ENCODE measurements at places on chromosomes 6 and 20.

DNA sequence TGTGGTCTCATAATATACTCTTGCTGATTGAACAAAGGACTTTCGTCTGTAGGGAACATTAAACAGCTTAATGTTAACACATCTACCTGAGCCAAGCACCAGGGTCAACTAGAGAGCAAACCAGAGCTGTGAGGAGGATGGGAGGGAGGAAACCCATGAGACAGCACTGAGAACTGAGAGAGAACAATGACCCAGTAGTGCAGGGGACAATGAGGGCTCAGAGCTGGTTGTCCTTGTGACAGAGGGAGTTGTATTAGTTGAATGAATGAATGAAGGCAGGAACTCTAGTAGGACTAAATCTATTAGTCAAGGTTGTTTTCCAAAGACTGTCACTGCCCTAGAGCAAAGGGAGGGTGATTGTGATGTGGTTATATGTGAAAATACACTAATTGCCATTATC lies 28.2 kb upstream of the GSTA4 start:
- H3K27me3 ChIP-seq: no peaks in the 10 kb centered on the region
- no peak overlapping the region for H3K27ac ChIP-seq
- H3K4me1 ChIP-seq: peaks cover 4% of the 10 kb centered on the region

- DNase-seq: no peak
- no peak overlapping the region for H3K27ac ChIP-seq
- H3K4me3 ChIP-seq: no peak overlapping the region
Observed at GRCh38 chr6:167148021-167148420, 9.8 kb downstream of the GPR31 start.

GRCh38 chr20:47205577-47206123 lies 150.8 kb downstream of the ZMYND8 start:
- H3K27me3 ChIP-seq: no peaks in the 10 kb centered on the region
- no peak overlapping the region for H3K27ac ChIP-seq
- no peaks in the 10 kb centered on the region for H3K4me1 ChIP-seq
- no peak for DNase-seq
- H3K36me3 ChIP-seq: peaks cover 9% of the 10 kb centered on the region
- no peak overlapping the region for H3K4me3 ChIP-seq

DNA sequence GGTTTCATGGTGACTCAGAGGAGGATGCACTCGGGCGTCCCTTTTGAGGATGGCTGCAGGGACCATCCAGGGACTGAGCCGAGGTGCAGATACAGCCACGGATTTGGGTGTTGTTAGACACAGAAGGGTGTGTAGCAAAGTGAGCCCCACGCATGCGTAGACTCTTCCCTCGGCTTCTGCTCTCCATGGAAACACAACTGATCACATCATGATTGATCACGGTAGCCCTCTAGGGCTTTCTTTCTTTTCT lies 606 bp upstream of the ULBP1 start:
- peak; percentile 69 for DNase-seq
- peaks cover 26% of the 10 kb centered on the region for H3K4me1 ChIP-seq
- H3K4me3 ChIP-seq: peak overlapping the region; percentile 81
- H3K27me3 ChIP-seq: peaks cover 74% of the 10 kb centered on the region
- peak overlapping the region; percentile 64 for H3K27ac ChIP-seq
- H3K36me3 ChIP-seq: peaks cover 7% of the 10 kb centered on the region

GRCh38 chr6:81376745-81377144 lies 375.7 kb downstream of the TENT5A start:
- no peak overlapping the region for H3K27ac ChIP-seq
- H3K27me3 ChIP-seq: no peaks in the 10 kb centered on the region
- no peak overlapping the region for H3K4me3 ChIP-seq
- H3K36me3 ChIP-seq: no peaks in the 10 kb centered on the region
- no peaks in the 10 kb centered on the region for H3K4me1 ChIP-seq

DNA sequence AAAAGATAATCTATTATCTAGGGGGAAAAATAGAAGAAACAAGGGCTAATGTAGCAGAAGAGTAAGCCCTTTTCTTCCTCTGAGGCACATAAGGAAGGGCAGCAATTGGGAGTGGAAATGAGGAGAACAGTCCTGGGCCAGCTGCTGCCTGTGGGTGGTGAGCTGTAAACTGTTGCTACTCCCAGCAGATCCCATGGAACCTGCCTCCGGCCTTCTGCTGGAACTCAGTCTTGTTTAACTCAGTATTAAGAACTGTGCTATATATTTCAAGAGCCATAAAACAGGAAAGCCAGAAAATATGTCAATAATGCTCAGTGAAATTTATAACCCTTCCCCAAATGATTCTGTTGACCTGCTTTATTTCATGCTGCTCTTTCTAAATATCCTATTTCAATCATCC lies 464.2 kb downstream of the COL12A1 start:
- no peaks in the 10 kb centered on the region for H3K27me3 ChIP-seq
- no peaks in the 10 kb centered on the region for H3K36me3 ChIP-seq

- peak; percentile 42 for DNase-seq
- H3K4me3 ChIP-seq: peak overlapping the region; percentile 90
- peaks cover 86% of the 10 kb centered on the region for H3K4me1 ChIP-seq
- H3K27me3 ChIP-seq: no peaks in the 10 kb centered on the region
- H3K36me3 ChIP-seq: peaks cover 58% of the 10 kb centered on the region
Observed at GRCh38 chr6:16437095-16437494, 198.7 kb downstream of the GMPR start.

DNA sequence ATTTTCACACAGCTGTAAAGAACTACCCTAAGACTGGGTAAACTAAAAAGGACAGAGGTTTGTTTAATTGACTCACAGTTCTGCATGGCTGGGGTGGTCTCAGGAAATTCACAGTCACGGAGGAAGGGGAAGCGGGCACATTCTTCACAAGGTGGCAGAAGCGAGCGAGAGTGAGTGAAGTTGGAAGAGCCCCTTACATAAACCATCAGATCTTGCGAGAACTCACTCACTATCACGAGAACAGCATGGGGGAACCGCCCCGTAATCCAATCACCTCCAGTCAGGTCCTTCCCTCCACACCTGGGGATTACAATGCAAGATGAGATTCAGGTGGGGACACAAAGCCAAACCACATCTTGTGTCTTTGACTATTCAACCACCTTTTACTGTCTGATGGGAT lies 700.5 kb downstream of the TENT5A start:
- H3K4me1 ChIP-seq: no peaks in the 10 kb centered on the region
- no peaks in the 10 kb centered on the region for H3K27me3 ChIP-seq
- no peak overlapping the region for H3K4me3 ChIP-seq
- H3K27ac ChIP-seq: no peak overlapping the region

GRCh38 chr20:55667955-55668354 lies 337.4 kb downstream of the CBLN4 start:
- H3K4me3 ChIP-seq: no peak overlapping the region
- DNase-seq: no peak
- H3K4me1 ChIP-seq: no peaks in the 10 kb centered on the region
- H3K27ac ChIP-seq: no peak overlapping the region
- no peaks in the 10 kb centered on the region for H3K36me3 ChIP-seq

DNA sequence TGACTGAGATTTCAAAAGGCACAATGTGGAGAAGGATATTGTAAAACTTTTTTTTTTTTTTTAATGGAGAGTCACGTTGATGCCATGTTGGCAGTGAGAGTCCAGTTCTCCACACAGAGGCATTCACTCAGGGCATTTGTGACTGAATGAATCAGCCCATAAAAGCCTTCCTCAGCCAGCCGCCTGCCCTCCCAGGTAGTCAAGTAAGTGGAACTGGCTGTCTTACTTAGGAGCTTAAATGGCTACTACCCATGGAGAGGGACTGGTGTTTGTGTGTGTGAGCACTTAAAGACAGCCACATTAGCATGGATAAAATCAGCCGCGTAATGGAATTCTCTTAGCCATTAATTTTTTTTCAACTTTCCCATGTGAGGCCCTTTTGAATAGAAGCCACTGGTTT lies 12.6 kb downstream of the AAR2 start:
- H3K4me3 ChIP-seq: no peak overlapping the region
- peaks cover 58% of the 10 kb centered on the region for H3K36me3 ChIP-seq
- no peak overlapping the region for H3K27ac ChIP-seq
- no peak for DNase-seq
- no peaks in the 10 kb centered on the region for H3K27me3 ChIP-seq
- peaks cover 2% of the 10 kb centered on the region for H3K4me1 ChIP-seq

DNA sequence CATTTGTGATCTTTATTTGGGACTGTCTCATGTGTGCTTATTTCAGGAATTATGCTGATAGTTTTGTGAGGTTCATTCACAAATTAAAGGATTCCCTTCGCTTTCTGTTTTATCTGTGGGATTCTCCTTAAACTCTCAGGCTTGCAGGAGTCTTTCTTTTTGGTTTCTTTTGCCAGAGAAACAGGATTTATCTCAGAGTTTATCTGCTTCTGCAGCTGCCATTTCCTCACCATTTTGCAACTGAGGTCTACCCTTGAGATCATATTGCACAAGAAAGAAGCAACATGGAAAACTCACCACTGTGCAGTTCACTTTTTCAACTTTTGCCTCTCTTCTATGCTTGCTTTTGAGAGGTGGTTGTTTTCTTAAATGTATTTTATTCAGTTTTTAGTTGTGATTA lies 201.0 kb downstream of the PRL start:
- H3K27ac ChIP-seq: no peak overlapping the region
- H3K36me3 ChIP-seq: no peaks in the 10 kb centered on the region
- H3K27me3 ChIP-seq: no peaks in the 10 kb centered on the region

DNA sequence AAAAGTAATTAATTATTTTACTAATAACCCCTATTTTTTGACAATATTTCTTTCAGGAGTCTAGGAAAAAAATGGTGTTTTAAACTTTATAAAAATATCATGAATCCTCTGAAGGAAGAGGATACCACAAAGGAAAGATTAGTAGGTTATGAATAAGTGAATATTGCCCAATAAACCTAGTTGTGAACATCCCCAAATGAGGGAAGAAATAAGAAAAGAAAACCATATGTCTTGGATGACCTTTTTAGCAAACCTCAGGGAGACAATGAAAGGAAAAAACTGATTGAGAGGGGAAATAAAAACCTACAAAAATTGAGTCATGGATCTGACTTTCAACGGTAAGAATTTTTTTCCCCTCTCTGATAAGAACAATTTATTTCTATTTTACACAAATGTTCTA lies 34.4 kb downstream of the TENT5A start:
- no peak for DNase-seq
- no peak overlapping the region for H3K4me3 ChIP-seq
- H3K27me3 ChIP-seq: no peaks in the 10 kb centered on the region

DNA sequence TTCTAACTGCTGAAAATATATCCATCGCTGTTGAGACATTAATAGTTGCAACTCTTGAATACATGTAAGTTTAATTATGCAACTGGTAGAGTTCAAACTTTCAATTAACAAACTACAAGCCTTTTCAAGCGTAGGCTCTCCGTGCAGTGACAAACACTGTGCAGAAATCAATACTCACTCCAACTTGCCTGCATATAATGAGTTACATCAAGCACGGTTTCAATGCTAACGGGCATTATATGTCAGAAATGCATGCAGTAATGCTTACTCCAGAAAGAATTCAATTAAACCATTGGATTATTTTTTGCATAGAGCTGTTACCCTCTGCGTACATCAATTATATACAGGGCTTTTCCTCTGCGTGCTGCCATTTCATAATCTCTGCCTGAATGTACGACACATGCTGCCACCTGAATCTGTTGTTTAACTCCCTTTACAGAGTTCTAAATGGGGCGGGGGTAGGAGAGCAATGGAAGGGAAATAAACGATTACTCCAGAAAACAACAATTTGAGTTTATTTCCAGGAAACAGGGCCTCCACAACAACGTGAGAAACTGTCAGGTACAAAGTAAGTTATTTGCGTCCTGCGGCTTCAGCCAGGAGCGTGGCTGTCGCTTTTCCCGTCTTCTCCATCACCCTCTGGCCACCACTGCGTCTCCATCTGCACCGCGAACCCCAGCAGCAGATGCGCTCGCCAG lies 1.8 kb downstream of the PTPRK start:
- peaks cover 22% of the 10 kb centered on the region for H3K4me1 ChIP-seq
- H3K36me3 ChIP-seq: no peaks in the 10 kb centered on the region
- H3K4me3 ChIP-seq: peak overlapping the region; percentile 73
- no peak overlapping the region for H3K27ac ChIP-seq
- peaks cover 64% of the 10 kb centered on the region for H3K27me3 ChIP-seq
- no peak for DNase-seq

DNA sequence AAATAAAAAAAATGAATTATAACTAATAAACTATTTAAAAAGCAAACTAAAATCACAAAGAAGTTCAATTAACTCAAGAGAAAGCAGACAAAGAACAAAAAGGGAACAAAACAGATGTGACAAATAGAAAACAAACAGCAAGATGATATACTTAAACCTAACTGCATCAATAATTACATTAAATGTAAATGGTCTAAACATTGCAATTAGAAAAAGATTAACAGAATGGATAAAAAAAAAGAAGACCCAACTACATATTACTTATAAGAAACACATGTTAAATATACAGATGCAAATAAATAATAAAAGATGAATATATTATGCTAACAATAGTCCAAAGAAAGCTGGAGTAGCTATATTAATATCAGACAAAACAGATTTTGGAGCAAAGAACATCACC lies 35.1 kb upstream of the RAB22A start:
- H3K4me3 ChIP-seq: no peak overlapping the region
- H3K4me1 ChIP-seq: peaks cover 13% of the 10 kb centered on the region
- H3K27me3 ChIP-seq: no peaks in the 10 kb centered on the region
- H3K36me3 ChIP-seq: peaks cover 39% of the 10 kb centered on the region

DNA sequence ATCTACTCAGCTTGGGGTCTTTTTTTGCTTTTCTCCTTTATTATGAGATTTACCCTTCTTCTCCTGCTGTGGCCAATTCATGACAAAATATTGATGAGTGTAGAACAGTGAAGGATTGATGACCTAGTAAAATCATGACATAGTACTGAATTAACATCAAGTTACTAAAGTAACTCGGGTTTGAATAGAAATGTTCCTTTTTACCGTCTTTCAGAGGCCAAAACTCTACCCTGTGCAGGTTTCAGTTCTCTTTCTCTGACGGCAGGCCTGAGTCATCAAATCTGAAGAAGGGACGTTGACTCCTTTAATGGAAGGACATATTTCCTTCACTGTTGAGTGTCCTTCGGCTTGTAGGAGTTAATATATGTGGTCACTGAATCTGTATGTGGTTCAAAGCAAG lies 80.7 kb downstream of the RREB1 start:
- H3K4me1 ChIP-seq: peaks cover 8% of the 10 kb centered on the region
- H3K27ac ChIP-seq: no peak overlapping the region
- H3K27me3 ChIP-seq: no peaks in the 10 kb centered on the region
- DNase-seq: no peak
- peaks cover 75% of the 10 kb centered on the region for H3K36me3 ChIP-seq

DNA sequence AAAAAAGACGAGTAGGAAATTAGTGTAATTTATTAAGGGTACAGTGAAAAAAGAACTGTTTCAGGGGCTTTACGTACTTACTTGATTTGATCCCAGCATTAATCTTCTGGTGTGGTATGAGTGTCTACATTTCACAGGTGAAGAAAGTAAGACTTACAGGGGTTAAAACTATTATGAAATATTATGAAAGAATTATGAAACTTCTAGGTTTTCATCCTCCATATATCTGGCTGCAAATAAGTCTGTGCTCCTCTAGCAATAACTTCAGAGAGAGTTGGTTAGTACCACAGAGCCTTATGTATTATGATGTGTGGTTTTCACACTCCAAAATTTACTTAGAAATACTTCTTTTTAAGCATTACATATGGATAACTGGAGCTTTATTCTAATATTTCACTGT lies 41.9 kb downstream of the ZFAND3 start:
- H3K4me1 ChIP-seq: peaks cover 27% of the 10 kb centered on the region
- no peak overlapping the region for H3K27ac ChIP-seq
- H3K36me3 ChIP-seq: peaks cover 8% of the 10 kb centered on the region
- H3K27me3 ChIP-seq: no peaks in the 10 kb centered on the region
- no peak for DNase-seq

- H3K27ac ChIP-seq: no peak overlapping the region
- no peaks in the 10 kb centered on the region for H3K36me3 ChIP-seq
- peaks cover 17% of the 10 kb centered on the region for H3K27me3 ChIP-seq
- H3K4me1 ChIP-seq: peaks cover 11% of the 10 kb centered on the region
- no peak overlapping the region for H3K4me3 ChIP-seq
Observed at GRCh38 chr6:79964607-79965081, 17.3 kb upstream of the ELOVL4 start.

Measured in activated CD4-positive, alpha-beta memory T cell treated with anti-CD3 and anti-CD28 coated beads, Interleukin-2, amount 10 ng/mL, durations not matched to agents 7 days and 5 days (primary cell).